IPS DF 6.9 (cell line): ENCODE measurements at places on chromosomes 2 and 18.

DNA sequence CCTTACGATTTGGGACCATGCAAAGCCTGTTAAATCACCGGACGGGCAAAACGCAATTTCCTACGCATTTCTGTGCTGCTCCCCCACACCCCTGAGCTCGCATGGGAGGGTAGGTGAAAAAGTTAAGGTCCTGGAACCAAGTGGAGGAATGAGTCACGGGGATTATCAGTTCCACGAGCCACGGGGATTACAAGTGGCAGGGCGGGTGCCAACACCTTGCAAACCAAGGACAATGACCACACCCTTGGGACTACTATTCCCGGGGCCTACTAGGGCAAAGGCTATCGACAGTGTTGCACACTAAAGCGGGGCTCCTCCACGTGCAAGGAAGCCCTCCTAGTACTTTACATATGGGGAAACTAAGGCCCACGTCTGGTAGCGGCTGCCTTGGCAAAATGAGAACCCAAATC lies 447 bp downstream of the RETSAT start:
- no peaks in the 10 kb centered on the region for H3K27me3 ChIP-seq
- H3K36me3 ChIP-seq: peaks cover 3% of the 10 kb centered on the region; the same call in 1 of the 2 replicates
- 0 out of 2 replicates have a peak, but pooled peaks cover 3% of the 10 kb centered on the region for H3K4me1 ChIP-seq
- H3K27ac ChIP-seq: no peak overlapping the region
- no peak for DNase-seq

DNA sequence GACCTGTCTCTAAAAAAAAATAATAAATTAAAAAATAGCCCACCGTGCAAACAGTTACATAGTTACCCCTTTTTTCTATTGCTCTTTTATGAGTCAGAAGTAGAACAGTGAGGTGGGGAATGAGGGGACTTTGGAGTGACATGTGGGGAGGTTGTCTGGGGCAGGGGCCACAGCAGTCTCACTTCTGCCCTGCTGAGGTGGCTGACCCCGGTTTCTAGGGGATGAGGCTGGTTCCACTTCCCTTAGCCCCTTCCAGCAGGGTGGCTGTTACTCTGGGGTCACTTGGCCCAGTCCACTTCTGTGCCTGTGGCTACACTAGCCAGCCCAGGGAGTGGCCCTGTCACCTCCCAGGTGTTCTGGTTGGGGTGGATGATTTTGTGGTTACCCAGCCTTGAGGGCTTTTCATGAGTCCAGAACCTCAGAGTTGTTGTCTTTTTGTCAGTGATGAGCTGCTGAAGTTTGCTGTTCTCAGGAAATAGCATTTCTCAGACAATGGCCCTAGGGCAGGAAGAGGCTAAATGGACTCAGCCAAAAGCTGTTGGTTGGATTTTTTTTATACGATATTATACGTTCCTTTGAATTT lies 28.0 kb upstream of the SCLY start:
- no peak for DNase-seq
- no peak overlapping the region for H3K4me3 ChIP-seq
- H3K36me3 ChIP-seq: no peaks in the 10 kb centered on the region
- 0 out of 2 replicates have a peak, but pooled peaks cover 2% of the 10 kb centered on the region for H3K4me1 ChIP-seq

- no peaks in the 10 kb centered on the region for H3K36me3 ChIP-seq
- H3K27me3 ChIP-seq: no peaks in the 10 kb centered on the region
- no peak overlapping the region for H3K27ac ChIP-seq
- H3K4me1 ChIP-seq: no peaks in the 10 kb centered on the region
- H3K4me3 ChIP-seq: no peak overlapping the region
Measured at GRCh38 chr18:991441-991840, 86.8 kb downstream of the ADCYAP1 start.

GRCh38 chr18:78696698-78697435 lies 282.8 kb upstream of the SALL3 start:
- H3K4me1 ChIP-seq: no peaks in the 10 kb centered on the region
- H3K27me3 ChIP-seq: no peaks in the 10 kb centered on the region
- H3K4me3 ChIP-seq: no peak overlapping the region
- DNase-seq: no peak

GRCh38 chr2:29050591-29050990 lies 23.7 kb downstream of the PCARE start:
- H3K4me3 ChIP-seq: no peak overlapping the region
- H3K4me1 ChIP-seq: peaks cover 2% of the 10 kb centered on the region; the same call in 1 of the 2 replicates
- no peak overlapping the region for H3K27ac ChIP-seq

GRCh38 chr2:239035361-239035814 lies 187.5 kb downstream of the TWIST2 start:
- no peaks in the 10 kb centered on the region for H3K27me3 ChIP-seq
- no peak for DNase-seq
- no peak overlapping the region for H3K4me3 ChIP-seq
- no peak overlapping the region for H3K27ac ChIP-seq
- H3K4me1 ChIP-seq: no peaks in the 10 kb centered on the region; the same call in 1 of the 2 replicates
- no peaks in the 10 kb centered on the region; the same call in 1 of the 2 replicates for H3K36me3 ChIP-seq

- no peak for DNase-seq
- H3K4me1 ChIP-seq: peaks cover 2% of the 10 kb centered on the region; the same call in 1 of the 2 replicates
- H3K4me3 ChIP-seq: no peak overlapping the region
- no peaks in the 10 kb centered on the region for H3K27me3 ChIP-seq
Measured at GRCh38 chr2:74777161-74777900, 56.6 kb upstream of the HK2 start.

GRCh38 chr2:106708209-106708608 lies 177.8 kb downstream of the ST6GAL2 start:
- DNase-seq: no peak
- no peak overlapping the region for H3K27ac ChIP-seq
- H3K36me3 ChIP-seq: no peaks in the 10 kb centered on the region

DNA sequence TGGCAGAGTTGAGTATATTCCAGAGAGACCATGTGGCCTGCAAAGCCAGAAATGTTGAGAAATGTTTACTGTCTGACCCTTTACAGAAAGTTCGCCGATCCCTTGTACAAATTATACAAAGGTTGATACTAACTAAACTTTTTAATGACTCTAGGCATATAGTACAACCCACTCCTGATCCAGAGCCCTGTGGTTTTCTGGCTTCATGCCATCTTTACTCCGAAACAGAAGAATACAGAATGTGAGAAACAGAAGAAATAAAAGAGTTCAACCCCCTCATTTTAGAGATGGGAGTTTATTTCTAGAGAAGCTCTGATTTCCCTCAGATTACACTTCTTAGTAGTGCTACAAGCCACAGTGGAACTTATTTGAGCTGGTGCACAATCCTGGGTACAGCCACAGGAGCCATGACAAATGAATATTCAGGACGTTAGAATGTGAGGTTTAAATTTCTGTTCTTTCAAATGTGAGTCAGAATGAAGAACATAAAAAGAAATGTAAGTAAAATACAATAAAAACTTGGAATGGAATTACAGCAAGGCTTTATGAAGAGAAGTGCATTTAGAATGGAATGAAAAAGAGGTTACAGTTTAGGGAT lies 38.0 kb upstream of the SMCHD1 start:
- DNase-seq: no peak
- H3K27ac ChIP-seq: no peak overlapping the region
- H3K27me3 ChIP-seq: no peaks in the 10 kb centered on the region
- H3K4me1 ChIP-seq: no peaks in the 10 kb centered on the region
- H3K4me3 ChIP-seq: no peak overlapping the region
- peaks cover 2% of the 10 kb centered on the region; the same call in 1 of the 2 replicates for H3K36me3 ChIP-seq

DNA sequence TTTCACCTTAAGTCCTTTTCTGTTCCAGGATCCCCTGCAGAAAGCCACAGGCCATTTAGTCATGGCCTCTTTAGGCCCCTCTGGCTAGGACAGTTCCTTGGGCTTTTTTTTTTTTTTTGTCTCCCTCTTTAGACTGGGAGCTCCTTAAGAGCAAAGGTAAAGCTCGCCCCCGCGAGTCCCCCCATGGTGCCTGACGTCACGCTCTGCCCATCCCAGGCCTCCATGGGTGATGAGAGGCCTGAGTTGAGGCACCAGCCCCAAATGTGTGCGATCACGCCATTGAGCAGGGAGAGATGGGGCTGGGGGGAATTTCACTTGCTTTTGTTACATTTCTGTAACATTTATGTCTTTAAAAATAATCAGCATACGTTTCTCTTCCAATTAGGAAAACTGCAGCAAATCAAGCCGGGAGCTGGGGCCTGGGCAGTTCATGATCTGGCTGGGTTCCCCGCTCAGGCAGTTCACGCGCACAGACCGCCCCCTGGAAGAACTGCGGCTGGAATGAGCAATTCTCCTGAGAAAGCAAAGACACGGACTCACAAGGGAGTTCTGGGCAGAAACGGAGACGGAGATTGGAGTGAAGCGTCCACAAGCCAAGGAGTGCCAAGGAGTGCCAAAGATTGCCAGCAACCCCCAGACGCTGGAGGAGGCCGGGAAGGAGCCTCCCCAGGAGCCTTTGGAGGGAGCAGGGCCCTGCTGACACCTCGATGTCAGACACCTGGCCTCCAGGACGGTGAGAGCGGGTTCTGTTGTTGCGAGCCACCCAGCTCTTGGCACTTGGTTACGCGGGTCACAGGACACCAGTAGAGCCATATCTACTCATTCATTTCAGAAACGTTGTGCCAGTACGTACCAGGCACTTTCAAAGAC lies 108.4 kb upstream of the ODC1 start:
- H3K27ac ChIP-seq: no peak overlapping the region
- no peak for DNase-seq
- H3K36me3 ChIP-seq: no peaks in the 10 kb centered on the region
- no peak overlapping the region for H3K4me3 ChIP-seq
- no peaks in the 10 kb centered on the region for H3K27me3 ChIP-seq

DNA sequence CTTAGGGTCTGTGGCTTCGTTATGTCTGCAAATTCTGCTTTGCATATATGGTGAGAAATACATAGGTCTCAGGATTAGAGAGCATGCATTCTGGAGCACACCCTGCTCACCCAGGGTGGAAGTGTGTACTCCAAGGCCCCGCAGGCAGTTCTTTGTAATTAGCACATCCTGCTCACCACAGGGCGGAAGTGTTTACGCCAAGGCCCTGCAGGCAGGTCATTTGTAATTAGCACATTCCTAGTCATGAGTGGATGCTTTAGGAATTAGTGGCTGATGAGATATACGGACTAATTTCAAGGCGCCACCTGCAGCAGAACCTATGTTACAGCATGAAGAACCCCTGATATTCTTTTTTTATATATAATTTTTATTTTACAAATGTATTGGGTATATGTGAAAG lies 4.2 kb downstream of the ALLC start:
- H3K36me3 ChIP-seq: no peaks in the 10 kb centered on the region
- no peak overlapping the region for H3K4me3 ChIP-seq
- H3K27ac ChIP-seq: no peak overlapping the region
- no peak for DNase-seq

DNA sequence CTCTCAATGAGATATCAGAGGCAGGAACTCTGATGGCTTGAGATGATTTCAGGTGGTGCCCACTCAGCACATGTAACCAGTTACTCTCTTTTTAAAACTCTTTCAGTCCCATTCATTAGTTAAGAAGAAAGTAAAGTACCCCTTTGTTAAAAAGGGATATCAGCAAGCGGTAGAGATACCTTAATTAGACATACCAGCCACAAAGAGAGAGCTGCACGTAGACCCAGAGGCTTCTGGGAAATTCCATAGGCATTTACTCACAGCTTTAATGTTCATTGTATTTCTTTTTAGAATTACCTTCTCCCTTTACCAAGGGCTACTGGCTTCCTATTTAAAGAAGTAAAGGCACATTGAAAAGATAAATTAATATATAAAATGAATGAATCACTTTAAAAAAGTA lies 63.3 kb downstream of the LYPD6B start:
- H3K27ac ChIP-seq: no peak overlapping the region
- no peaks in the 10 kb centered on the region for H3K27me3 ChIP-seq
- no peak overlapping the region for H3K4me3 ChIP-seq

DNA sequence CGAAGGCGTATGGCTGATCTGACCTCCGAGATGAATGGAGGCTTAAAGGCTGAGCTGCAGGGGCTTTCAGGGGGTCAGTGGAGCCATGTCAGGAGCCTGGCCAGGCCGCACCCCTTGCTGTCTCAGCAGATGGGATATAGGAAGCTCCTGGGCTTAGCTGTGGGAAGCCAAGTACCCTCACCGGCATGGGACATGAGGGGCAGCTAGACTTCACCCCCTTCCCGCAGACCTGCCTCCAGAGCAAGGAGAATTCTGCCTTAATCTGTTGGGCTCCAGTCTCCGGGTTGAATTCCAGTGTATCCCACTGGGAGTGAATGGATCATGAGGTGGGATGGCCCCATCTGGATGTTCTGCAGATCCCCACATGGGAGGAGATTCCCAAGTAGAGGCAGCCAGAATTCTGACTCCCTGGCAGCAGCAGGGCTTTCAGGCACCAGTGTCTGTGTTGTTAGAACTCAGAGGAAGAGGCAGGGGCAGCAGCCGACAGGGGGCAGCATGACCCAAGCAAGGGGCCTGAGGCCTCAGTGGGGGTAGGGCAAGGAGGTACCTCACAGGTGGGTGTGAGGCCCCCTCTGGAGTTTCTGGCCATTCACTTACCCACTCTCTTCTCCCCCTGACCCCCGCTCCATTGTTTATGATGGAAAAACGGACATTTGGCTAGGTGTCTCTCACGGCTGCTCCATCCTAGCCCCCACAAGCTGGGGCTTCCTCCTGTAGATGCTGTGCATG lies 19.1 kb downstream of the CAPG start:
- no peak overlapping the region for H3K4me3 ChIP-seq
- no peak overlapping the region for H3K27ac ChIP-seq
- DNase-seq: no peak

DNA sequence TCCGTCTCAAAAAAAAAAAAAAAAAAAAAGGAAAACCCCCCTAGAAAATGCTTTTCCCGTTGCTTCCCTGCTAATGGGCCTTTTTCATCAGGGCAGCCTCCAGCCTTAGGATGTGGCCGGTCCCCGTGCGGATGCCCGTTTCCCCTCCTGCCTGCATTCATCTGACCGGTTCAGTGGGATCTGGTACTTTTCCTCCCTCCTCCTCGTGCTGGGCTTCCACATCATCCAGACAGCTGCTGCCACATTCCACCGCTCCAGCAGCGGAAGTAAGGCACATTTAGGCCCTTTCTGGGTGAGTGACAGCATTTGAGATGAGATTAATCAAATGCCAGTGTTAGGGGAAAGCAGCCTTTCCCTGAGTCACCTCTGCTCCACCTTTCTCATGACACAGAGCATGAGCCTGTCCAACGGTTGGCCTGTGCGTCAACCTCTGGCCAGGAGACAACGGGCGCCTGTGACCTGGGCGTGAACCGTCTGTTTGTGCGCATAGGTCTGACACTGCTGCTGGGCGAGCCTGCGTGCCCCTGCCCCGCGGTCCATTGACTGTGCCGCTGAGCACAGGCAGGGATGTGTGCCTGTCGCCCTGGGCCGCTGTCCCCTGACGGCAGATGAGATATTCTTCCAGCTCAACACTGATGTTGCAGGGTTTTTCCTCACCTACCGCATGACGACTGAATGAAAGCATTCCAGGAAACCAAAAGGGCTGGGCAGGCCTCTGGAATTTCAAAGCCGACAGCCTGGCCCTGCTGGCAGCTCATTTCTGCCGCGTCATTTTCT lies 174.0 kb downstream of the TGIF1 start:
- H3K4me1 ChIP-seq: peaks cover 11% of the 10 kb centered on the region
- no peak overlapping the region for H3K4me3 ChIP-seq
- DNase-seq: no peak
- no peaks in the 10 kb centered on the region for H3K36me3 ChIP-seq

GRCh38 chr2:40397765-40398164 lies 54.1 kb downstream of the SLC8A1 start:
- peaks cover 2% of the 10 kb centered on the region; the same call in 1 of the 2 replicates for H3K4me1 ChIP-seq
- H3K27me3 ChIP-seq: no peaks in the 10 kb centered on the region
- no peak overlapping the region for H3K27ac ChIP-seq
- DNase-seq: no peak

- H3K27me3 ChIP-seq: no peaks in the 10 kb centered on the region
- DNase-seq: no peak
- no peak overlapping the region for H3K27ac ChIP-seq
- peaks cover 1% of the 10 kb centered on the region; the same call in 1 of the 2 replicates for H3K4me1 ChIP-seq
- H3K36me3 ChIP-seq: no peaks in the 10 kb centered on the region
Measured at GRCh38 chr18:79569720-79570119, 109.9 kb upstream of the CTDP1 start.

- H3K27me3 ChIP-seq: no peaks in the 10 kb centered on the region
- no peak for DNase-seq
- no peak overlapping the region for H3K4me3 ChIP-seq
- no peaks in the 10 kb centered on the region for H3K36me3 ChIP-seq
- H3K27ac ChIP-seq: no peak overlapping the region
Measured at GRCh38 chr2:233164128-233164635, 87.3 kb upstream of the ATG16L1 start.
